ENCODE measurements at places on chromosomes 6 and 20. TPM values are rescaled to one million over a fixed set of nuclear protein-coding genes. Genes with fewer than 3 reads are reported as not detected.

GRCh38 chr6:116108836-116109235 lies 8.2 kb downstream of the NT5DC1 start:
- no peak for DNase-seq

LGSN gene
- total RNA-seq, result 0.53 TPM

- no peak for DNase-seq
These were observed 2.6 kb downstream of the SLC35F1 start for GRCh38 chr6:117909638-117910037.

- no peak for DNase-seq
These were observed 384.1 kb downstream of the GRIK2 start for GRCh38 chr6:101777646-101778045.

COL10A1 gene
- not detected for total RNA-seq

FOXA2 gene
- total RNA-seq, result 12.7 TPM

DNA sequence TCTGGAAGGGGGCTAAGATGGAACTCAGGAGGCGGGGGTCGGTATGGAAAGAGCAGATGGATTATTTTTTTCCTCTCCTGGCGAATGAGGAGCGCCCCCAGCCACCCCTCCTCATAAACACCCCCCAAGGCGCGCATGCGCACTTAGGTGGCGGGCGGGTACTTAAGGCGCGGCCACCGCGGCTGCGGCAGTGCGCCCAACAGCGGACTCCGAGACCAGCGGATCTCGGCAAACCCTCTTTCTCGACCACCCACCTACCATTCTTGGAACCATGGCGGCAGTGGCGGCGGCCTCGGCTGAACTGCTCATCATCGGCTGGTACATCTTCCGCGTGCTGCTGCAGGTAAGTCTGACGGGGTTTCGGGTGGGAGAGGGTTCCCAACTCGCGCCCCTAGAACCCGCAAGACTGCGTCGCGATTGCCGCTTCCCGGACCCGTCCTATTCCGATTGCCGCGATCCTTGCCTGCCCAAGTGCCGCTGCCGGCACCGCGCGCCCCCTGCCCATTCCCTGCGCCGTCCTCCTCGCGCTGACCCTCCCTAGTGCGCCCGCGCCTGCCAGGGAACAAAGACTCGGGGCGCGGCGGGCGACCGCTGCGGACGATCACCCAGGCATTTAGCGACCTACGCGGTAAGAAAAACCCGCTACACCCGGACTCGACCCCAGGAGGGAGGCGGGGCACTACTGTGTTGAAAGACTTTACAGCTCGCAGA lies at the start of gene NNAT:
NNAT (plus strand) TSS at position 190 of the 711 bp plus-strand sequence; CDS start at position 272, 82 bp downstream.
- DNase-seq, result no peak

- peak; percentile 46 for DNase-seq
These were observed 2.1 kb upstream of the SMLR1 start for GRCh38 chr6:130824978-130825694.
